ENCODE measurements at places on chromosomes 1 and 21.

GRCh38 chr21:45844181-45844580, 137.4 kb upstream of the COL6A1 start:
- DNase-seq = no peak

DNA sequence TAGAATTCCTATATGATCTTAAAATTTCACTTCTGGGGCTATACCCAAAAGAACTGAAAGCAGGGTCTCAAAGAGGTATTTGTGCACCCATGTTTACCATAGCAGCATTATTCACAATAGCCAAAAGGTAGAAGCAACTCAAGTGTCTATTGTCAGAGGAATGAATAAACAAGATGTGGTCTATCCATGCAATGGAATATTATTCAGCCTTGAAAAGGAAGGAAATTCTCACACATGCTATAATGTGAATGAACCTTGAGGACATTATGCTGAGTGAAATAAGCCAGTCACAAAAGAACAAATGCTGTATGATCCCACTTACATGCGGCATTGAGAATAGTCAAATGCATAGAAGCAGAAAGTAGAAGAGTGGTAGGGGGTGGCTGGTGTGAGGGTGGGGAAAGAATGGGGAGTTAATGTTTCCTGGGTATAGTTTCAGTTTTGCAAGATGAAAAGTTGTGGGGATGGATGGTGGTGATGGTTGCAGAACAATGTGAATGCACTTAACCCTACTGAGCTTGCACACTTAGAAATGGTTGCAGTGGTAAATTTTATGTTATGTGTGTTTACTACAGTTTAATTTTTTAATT, 122.4 kb downstream of the TOMM20 start:
- no peak for DNase-seq

DNA sequence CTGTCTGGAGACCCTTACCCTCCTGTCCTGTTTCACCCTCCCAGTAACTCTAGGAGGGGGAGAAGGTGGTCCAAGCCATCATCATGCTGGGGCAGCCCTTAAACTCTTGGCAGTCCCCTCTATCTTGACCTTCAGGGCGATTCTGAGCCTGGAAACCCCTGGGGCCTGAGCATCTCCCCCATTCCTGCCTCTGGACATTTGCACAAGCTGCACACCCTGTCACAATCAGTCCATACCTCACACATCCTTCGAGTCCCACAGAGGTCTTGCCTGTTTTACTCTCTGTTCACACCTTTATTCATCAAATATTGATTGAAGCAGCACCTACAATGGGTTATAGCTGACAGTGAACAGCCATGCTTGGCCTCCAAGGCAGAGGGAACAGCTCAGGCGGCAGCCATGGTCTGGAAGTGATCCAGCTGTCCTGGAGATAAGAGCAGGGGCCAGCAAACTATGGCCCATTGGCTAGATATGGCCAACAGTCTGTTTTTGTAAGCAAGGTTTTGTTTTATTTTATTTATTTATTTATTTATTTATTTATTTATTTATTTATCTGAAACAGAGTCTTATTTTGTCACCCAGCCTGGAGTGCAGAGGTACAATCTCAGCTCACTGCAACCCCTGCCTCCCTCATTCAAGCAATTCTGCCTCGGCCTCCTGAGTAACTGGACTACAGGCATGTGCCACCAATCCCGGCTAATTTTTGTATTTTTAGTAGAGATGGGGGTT, 7.1 kb upstream of the FAM131C start:
- DNase-seq = no peak

DNA sequence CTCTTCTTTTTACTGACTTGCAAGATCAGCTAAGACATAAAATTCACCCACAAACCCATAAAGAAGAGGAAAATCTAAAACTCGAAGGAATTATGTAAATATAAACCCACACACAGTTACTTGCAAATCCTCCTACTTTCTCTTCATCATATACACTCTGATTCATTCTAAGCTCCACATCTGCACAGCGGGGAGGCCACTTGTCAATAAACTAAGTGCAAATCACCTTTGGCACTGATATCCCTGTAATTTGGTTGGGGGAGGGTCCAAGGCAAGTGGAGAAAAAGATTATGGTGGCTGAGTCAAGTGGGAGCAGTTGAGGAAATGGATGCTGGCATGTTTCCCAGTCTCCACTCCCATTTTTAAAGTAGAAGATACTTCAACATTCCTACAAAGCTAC, 596.5 kb downstream of the MATN1 start:
- DNase-seq = no peak

DNA sequence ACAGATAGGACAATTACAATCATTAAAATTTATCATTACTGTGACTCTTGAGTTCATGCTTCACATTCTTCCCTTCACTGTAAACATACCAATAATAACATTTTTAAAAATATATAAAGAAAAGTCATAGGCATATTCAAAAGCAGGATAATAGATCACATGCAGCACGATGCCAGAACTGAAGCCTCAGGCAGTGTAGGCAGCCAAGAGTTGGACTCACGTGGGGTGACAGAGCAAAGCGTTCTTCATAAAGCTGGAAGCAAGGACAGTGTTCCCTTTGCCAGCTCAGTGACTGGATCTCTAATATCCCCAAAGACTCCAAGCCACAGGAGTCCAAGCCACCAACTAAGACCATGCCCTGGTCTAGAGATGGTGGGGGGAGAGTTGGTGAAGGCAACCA, 77.7 kb downstream of the ODF2L start:
- DNase-seq = no peak

DNA sequence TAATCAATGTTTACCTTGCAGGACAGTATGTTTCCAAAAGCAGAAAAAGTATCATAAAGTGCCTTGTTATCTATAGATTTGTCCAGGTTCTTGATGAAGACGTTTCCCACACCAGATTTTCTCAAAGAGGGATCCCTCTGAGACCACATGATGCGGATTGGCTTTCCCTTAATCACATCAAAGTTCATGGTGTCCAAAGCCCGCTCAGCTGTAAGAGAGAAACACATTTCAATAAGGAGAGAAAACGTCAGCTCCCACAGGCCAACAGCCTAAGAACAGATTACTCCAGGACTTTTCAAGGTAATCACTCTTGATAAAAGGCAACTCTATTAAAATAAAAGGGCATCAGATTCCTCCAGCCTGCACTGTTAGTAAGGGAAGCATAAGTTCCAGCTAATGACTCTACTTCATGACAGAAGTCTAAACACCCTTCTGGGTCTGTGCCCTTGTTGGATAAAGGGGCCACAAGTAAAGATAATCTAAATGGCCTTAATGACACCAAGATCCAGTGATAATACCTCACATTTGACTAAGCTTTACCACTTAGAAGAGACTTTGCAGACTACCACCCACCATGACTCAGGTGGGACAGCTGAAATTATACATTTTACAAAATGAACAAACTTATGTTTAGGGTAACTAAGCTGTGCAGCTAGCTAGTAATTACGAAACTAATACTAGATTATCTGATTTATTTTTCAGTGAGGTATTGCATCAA, 4.1 kb downstream of the PABPC4 start:
- DNase-seq = no peak

GRCh38 chr1:206430031-206430983, 40.0 kb upstream of the IKBKE start:
- peak; percentile 66 for DNase-seq

- peak; percentile 27 for DNase-seq
Observed at GRCh38 chr21:23936224-23936623, 1671.1 kb downstream of the MRPL39 start.

DNA sequence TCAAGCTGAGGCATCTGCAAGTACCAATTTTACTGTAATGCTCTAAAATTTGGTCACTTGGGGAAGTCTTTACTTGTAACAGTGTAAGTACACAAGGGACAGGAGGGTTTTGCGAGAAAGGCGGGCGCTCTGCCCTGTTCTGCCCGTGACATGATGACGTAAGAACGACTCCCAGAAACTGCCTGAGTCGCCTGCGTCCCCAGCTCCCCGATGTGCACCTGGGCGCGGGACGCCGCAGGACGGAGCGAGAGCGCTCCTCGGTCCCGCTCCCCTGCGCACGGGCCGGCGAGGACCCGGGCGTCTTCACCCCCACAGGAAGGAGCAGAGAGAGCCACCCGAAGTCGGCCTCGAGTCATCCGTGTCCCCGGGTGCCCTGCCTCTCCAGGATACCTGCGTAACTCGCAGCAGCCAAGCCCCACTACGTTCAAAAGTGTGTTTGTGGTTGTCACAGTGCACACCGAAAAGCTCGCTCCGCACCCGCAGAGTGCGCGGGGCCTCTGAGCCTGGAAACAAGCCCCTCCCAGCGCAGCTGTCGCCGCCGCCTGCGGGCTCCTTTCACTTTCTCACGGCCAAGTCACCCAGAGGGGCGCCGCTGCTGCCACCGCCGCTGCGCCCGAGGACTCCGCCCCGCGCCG, 3.3 kb upstream of the ZBTB18 start:
- no peak for DNase-seq

DNA sequence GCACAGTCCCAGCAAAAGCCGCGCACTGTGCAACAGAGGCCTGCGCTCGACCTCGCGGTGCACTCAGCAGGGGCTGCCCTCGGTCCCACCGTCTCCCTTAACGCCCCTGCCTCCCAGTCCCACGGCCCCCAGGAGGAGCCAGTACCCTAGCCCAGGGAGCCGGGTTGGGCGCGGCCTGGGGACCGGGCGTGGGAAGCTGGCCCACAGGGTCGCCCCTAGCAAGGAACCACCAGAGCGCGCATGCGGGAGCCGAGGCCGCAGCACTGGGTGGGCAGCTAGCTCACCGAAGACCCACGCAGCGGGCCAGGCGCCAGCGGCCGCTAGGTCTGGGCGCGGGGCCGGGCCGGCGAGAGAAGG, 21.6 kb upstream of the ZNF678 start:
- DNase-seq = no peak

- DNase-seq = no peak
Observed at GRCh38 chr1:191575746-191576145, 582.5 kb upstream of the RGS18 start.

DNA sequence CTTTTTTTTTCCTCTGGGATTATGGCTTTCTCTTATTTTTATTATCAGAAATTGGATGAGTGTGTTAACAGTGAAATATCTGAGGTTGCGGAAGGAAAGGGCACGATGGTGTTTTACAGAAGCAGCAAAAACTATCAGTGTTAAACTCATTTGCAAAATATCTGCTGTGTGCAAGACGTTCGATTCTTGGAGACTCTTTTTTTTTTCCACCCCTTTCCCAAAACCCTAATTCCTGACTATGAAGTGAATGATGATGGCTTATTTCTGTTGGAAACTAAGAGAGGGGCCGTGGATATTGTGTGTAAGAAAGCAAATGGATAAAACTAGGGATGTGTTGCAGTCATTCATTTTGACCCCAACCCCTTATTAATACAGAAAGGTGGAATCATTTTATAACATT, 677 bp downstream of the NCAM2 start:
- no peak for DNase-seq

GRCh38 chr1:18486195-18486594, 5.5 kb downstream of the KLHDC7A start:
- DNase-seq = no peak

DNA sequence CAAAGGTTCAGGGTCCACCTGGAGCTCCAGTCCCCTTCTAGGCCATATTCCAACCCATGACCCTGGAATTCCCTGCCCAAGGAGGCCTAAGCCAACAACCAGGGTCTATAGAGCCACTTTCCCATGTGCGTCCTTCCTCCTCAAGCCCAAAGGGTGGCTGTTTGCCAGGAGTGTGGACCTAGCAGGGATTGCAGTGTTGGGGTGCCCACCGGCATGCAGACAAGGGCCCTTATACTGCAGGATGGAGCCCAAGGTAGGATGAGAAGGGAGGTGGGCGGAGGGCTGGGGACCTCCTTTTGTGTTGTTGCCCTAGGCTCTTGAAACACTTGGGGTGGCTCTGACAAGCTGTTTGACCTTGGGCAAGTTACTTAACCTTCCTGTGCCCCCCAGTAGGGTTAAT, 19.7 kb upstream of the ADGRB2 start:
- DNase-seq = no peak

GRCh38 chr1:180160357-180160756, 5.7 kb downstream of the QSOX1 start:
- no peak for DNase-seq

- DNase-seq = peak; percentile 11
Observed at GRCh38 chr1:78370356-78370755, 120.4 kb upstream of the PTGFR start.

GRCh38 chr1:230807029-230807428, 59.8 kb downstream of the CAPN9 start:
- no peak for DNase-seq

GRCh38 chr1:167798952-167799351, 77.2 kb downstream of the MPZL1 start:
- DNase-seq = no peak

- DNase-seq = peak; percentile 32
Observed at GRCh38 chr21:16587141-16587581, 857.4 kb downstream of the USP25 start.

- DNase-seq = no peak
Observed at GRCh38 chr1:156592910-156593660, 1.5 kb downstream of the NAXE start.

DNA sequence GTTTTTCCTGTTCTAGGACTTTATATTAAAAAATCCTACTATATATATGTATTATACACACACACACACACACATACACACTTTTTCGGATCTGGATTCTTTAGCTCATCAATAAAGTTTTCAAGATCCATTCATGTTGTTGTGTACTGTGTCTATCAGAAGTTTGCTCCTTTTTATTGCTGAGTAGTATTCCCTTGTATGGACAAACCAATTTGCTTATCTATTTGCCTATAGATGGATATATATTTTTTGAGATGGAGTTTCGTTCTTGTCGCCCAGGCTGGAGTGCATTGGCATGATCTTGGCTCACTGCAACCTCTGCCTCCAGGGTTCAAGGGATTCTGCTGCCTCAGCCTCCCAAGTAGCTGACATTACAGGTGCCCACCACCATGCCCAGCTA, 20.3 kb upstream of the LIN9 start:
- no peak for DNase-seq

DNA sequence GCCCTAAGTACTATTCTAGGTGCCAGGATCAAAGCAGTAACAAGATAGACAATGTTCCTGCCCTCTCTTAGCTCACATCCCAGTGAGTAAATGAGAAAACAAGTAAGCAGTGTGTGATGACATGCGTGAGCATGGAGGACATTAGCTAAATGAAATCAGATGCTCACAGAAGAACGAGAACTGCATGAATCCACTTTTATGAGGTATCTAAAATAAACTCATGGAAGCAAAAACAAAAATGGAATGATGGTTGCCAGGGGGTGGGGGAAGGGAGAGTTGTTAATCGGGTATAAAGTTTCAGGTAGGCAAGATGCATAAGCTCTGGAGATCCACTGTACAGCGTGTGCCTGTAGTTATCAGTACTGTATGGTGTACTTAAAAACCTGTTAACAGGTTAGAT, 195.1 kb downstream of the HHAT start:
- no peak for DNase-seq

DNA sequence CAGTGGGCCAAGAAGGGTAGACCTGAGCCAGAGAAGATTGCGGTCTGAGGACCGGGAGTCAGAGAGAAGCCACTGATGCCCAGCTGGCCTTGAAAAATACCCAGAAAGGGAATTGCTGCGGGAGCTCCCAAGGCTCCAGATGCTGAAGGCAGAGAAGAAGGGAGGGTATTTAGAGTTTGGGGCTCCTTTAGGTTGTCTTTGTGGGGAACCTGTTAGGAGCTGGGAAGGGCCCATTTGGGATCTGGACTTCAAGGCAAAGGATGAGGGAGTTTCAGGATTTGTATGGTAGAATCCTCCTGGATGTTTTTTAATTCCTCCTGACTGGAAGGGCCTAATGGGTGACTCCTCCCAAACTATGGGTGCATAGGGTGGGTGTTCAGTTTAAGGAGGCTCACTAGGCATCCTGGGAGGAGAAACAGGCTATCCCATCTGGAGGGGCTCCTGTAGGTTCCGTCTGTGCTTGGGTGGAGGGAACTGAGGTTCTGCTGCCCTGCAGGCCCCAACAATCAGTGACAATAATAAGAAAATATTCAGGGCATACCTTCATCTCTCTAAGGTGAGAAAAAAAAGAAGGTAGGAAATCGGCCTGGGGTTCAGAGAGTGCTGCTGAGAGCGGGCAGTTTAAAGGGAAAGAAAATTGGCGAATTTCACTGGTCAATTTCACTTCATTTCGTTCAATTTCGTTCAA, 5.1 kb downstream of the FOXD2 start:
- no peak for DNase-seq
